Right atrium auricular region (tissue), 2 donors: ENCODE measurements at places on chromosomes 6 and 20. TPM values are rescaled to one million over a fixed set of nuclear protein-coding genes. Genes with fewer than 3 reads are reported as not detected.

DNA sequence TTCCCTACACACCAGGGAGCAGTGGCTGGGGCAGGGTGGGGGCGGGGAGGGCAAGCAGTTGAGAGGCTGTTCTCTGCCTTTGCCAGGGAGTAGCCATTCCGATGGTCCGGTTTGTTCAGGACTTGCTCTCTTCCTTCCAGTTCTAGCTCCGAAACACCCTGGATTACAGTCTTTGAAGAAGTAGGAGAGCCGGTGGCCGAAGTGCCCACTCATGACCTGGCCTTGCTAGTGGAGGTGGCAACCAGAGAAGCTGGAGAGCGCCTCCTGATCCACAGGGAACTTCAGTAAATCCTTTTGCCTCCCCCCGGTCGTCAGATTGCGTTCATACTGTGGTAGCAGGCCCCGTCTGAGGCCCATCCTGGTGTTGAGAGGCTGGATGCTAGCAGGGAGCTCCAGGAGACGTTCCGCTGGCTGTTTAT lies 92.8 kb downstream of the ARID1B start:
- DNase-seq = no peak

GRCh38 chr6:42038811-42039408 lies 11.4 kb upstream of the TAF8 start:
- DNase-seq = no peak

- DNase-seq = no peak
These were observed 1.1 kb upstream of the FAXC start for GRCh38 chr6:99350573-99350972.

- DNase-seq = no peak
These were observed 18.7 kb downstream of the TFEB start for GRCh38 chr6:41716516-41717391.

GRCh38 chr20:44526129-44526528 lies 4.3 kb upstream of the SERINC3 start:
- DNase-seq = no peak

DNA sequence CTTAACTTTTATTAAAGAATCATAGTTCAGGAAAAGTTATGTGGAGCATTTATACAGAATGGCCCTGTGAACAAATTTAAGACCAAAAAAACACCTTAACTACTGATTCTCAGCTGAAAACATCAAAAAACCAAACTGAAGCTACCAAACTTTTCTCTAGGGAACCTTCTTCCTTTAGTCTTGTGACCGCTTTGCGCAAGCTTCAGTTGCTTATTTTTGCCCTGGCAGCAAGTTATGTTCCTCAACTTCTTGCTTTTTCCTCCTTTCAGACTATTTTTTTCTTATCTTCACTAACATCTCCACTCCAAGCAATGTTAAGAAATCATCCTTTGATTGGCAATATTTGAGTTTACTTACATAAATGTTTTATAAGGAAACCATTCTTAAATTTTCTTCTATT lies 100.1 kb downstream of the MYB start:
- no peak for DNase-seq

GRCh38 chr6:157660414-157660813 lies 162.6 kb upstream of the SNX9 start:
- DNase-seq = no peak

- DNase-seq = no peak
These were observed 12.9 kb downstream of the SALL4 start for GRCh38 chr20:51789434-51789833.

GRCh38 chr6:106631346-106631745 lies 2.0 kb downstream of the QRSL1 start:
- DNase-seq = no peak

DNA sequence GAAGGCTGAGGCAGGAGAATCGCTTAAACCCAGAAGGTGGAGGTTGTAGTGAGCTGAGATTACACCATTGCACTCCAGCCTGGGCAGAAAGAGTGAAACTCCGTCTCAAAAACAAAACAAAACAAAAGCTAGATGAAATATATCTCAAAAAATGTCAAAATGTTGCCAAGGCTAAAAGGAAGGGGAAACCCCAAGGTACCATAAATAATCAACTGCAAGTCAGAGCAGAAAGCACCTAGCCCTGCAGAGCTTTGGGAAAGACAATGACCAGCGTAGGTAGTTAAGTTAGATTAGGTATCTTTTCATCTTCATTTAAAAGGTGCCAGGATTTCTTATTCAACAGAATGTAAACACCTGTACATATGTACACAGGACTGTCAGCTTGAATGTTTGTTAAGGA lies 33.0 kb downstream of the AKIRIN2 start:
- DNase-seq = no peak

DNA sequence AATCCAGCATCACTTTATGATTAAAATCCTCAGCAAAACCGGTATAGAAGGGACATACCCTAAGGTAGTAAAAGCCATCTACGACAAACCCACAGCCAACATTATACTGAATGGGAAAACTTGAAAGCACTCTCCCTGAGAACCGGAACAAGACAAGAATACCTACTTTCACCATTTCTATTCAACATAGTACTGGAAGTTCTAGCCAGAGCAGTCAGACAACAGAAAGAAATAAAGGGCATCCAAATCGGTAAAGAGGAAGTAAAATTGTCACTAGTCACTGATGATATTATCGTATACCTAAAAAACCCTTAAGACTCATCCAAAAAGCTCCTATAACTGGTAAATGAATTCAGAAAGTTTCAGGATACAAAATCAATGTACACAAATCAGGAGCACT lies 33.3 kb downstream of the BLOC1S5 start:
- DNase-seq = no peak

DNA sequence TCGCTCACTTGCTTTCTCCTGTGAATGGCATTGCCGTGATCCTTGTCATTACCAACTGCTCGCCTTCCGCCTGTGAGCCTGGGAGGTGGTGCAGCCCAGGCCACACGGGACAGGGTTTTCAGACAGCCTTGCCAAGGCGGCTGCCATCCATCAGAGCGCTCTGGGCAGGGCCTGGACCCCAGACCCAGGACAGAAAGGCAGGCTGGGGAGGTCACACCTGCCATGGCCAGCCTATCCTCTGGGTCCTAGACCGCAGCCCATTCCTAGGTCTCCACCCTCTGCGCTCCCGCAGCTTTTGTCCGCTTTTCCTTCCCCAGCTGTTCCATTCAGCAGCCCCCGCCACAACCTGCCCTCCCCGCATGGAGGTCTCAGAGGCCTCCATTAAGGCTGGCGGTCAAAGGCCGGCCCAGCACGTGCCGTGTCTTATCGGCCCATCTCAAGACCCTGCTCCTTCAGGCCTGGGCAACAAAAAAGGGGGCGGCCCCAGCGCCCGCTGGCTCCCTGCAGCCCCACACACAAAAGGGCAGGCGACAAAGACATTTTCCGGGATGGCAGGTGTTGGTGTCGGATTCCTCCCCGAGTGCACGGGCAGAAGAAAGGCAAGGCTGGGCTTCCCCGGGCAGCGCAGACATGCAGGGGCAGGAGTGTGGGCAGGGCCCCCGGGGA lies 28.1 kb downstream of the INSM1 start:
- no peak for DNase-seq

DNA sequence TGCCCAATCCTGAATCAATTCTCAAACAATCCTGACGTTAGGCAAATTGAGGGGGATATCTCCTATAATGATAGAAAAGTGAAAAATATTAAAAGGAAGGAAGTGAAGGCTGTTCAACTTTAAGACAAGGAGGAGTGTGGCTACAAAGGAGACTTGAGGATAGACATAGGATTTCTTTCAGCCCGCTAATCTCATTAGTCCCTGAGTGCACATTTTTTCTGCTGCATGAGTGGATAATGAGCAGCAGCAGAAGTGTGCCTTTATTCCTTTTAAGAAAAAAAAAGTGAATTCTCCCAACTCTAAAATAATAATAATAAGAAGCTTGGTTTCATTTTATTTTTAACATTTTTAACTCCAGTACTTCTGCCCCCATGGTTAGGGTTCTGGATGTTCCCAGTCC lies 102.0 kb downstream of the SPTLC3 start:
- no peak for DNase-seq

- DNase-seq = no peak
These were observed 12.4 kb downstream of the SLC13A3 start for GRCh38 chr20:46638898-46639274.

DNA sequence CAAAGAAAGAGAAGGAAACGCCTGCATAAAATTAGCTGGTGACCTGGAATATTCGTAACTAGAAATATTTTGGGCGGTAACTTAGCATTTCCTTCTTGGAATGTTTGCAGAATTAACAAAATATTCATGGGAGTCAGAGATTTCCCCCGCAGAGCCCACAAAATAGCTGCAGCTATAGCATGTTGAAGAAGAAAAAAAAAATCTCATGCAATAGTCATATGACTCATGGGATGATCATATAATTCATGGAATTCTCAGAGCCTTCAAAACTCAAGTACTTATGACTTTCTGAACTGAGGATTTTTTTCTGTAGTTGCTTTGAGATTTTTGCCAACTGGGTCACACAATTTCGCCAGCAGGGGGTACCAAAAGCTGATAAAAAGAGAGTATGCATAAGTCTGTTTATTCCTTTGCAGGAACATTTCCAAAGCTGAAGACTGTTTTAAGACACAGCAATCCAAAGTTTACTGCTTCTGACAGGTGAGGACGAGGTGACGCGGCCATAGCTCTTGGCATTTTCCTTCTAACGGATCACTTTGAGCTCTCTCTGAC lies 586.0 kb upstream of the CHD6 start:
- DNase-seq = no peak

- no peak for DNase-seq
These were observed 15.0 kb downstream of the OR2B3 start for GRCh38 chr6:29071831-29072723.

- DNase-seq = peak; percentile 82
These were observed 38.2 kb downstream of the MICA start for GRCh38 chr6:31441365-31442267.

DNA sequence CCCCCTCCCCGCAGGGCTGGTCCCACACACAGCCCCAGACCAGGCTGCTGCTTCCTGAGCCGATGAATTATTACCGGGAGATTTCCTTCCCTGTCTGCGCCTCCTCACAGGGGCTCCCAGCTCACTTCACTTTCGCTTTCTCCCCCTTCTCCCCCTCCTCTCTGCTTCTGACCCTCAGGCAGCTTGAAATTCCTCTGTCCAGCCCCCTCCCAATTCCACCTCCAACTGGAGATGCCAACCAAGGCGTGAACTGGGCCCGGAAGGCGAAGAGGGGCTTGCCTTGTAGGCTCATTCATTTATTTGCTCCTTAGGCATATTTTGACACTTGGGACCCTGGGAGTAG lies 1.7 kb upstream of the TCF15 start:
- no peak for DNase-seq

Gene LSM14B
- total RNA-seq = 26.1 TPM

Gene SLC52A3
- total RNA-seq = 2.6 TPM

Gene CD40
- total RNA-seq = 9.6 TPM

Gene LY6G6C
- 1.3 TPM for total RNA-seq

Gene TRIM31
- total RNA-seq = not detected
